Suppressor macrophage (primary cell): ENCODE measurements at places on chromosomes 1 and 21.

- no peak for DNase-seq
These were observed 12.3 kb upstream of the C4BPB start for GRCh38 chr1:207076181-207076955.

- no peak for DNase-seq
These were observed 39.5 kb upstream of the DIPK1A start for GRCh38 chr1:93000751-93001175.

DNA sequence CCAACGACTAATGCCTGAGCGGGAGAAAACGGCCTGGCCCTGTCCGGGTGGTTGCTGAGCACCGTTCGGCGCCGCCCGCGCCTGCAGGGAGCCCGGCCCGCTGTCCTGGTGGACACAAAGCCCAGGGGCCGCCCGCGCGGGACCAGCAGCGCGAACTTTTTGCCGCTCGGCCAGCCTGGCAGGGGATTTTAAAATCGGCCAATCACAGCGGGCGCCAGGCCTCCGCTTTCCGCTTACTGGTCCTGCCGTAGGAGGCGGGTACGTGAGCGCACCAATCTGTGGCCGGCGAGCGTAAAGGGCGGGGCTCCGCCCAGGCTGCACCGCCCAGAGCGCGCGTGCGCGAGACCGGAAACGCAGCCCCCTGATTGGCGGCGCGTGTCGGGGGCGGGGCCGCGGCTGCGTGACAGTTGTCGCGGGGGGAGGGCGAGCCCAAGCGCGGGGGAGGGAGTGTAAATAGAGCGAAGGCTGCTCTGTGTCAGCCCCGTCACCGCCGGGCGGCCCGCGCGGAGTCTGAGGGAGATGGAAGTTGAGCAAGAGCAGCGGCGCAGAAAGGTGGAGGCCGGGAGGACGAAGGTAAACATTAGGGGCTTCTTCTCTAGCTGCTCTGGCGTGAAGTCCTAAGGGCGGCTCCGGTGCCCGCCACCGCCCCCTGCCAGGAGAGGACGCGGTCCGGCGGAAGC is at the start of the genes C21orf58 and PCNT:
TSS of gene C21orf58 (minus strand) at position 161 of the 680 bp plus-strand sequence. CDS start 1,132 bp downstream, outside the sequence.
TSS of gene PCNT (plus strand) at position 447 of the 680 bp plus-strand sequence. CDS start at position 520, 73 bp downstream.
- DNase-seq = peak; percentile 99

GRCh38 chr1:17635811-17636210 is 96.3 kb downstream of the ARHGEF10L start:
- DNase-seq = peak; percentile 94

DNA sequence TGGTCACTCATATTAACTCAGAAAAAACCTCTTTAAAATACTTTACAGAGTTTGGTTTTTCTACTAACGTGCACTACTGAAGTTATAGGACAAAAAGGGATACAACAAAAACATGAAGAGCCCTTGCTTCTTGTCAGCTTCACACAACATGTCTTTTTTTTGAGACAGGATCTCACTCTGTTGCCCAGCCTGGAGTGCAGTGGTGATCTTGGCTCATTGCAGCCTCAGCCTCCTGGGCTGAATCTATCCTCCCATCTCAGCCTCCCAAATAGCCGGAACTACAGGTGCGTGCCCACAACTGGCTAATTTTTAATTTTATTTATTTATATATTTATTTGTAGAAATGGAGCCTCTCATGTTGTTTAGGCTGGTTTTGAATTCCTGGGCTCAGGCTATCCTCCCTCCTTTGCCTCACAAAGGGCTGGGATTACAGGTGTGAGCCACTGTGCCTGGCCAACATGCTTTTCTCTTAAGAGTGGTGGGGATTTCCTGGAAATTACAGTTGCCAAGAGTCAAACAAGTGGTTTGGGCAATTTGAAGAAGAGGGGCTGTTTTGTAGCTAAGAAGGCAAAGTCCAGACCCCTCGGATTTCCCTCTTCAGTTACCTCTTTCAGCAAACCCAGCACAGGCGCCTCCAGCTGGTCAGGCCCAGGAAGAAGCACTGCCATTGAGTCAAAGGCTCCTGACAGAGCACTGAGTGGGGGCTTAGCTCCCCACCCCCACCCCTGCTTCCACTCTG is 6.4 kb upstream of the SMPDL3B start:
- no peak for DNase-seq
